Head of caudate nucleus (tissue), 42 donors: ENCODE measurements at places on chromosomes 12 and 14.

GRCh38 chr14:35043046-35043445 is 3.0 kb upstream of the FAM177A1 start:
- DNase-seq: no peak

GRCh38 chr14:36076197-36076596 is 100.3 kb downstream of the PTCSC3 start:
- no peak for DNase-seq

DNA sequence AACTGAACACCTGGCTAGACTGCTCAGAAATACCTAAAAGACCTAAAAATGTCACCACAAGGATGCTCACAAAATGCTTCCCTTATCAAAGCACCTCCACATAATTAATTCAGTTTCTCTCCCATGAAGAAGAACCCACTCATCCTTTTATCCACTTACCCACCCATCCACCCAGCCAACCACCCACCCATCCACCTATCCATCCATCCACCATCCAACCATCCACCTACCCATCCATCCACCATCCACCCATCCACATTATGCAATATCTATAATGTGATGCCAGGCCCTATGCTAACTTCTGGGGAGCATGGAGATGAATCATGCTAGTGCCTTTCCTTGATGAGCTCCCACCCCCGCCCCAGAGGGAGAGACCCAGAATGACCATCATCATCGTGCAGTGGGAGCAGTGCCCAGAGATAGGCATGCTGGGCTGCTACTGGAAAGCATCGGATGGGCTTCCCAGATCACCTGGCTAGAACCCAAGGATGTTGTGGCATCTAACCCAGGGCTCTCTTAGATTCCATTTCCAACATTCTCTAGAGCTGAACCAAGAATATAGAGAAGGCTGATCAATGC is 166.6 kb downstream of the TTC7B start:
- no peak for DNase-seq

- peak; percentile 44 for DNase-seq
Observed at GRCh38 chr12:110245369-110245772, 35.7 kb upstream of the ATP2A2 start.

DNA sequence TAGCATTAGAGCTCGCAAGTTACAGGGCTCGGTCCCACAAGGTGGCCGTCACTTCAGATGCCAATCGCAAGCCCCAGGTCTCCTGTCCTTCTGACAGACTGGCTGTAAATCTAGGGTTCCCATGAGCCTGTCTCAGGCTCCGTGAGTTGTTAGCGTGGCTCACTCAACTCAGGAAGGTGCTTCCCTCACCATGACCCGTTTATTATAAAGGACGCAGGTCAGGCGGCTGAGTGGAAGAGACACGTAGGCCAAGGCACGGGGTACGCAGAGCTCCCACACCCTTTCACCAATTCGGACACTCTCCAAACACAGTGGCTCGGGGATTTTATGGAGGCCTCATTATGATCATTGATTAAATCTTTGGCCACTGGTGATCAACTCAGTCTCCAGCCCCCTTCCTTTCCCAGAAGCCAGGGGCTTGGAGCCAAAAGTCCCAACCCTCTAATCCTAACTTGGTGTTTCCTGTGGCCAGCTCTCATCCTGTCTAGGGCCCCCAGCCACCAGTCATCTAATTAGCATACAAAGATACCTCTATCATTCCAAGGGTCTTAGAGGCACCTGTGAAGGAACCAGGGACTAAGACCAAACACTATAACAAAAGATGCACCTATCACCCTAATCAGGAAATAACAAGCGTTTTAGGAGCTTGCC is 25.8 kb upstream of the LRTM2 start:
- DNase-seq: no peak

GRCh38 chr12:44968965-44969364 is 81.9 kb downstream of the DBX2 start:
- DNase-seq: no peak

GRCh38 chr14:97218691-97219430 is 421.7 kb downstream of the VRK1 start:
- DNase-seq: peak; percentile 50

DNA sequence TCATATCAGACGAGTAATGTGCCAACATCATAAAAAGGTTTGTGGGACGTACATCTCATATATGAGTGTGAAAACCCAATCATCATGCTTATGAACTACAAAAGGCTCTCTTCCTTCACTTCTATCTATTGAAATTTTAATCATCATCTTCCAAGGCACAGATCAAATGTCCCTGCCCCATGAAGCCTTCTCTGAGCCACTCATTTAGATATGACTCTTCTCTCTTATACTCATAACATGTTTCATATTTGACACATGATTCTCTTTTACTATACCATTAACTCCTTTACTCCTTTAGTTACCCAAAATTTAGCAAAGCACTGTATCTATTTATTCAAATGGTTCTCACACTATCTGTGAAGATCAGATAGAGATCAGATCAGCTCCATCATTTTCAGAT is 22.2 kb downstream of the RALGAPA1 start:
- no peak for DNase-seq

DNA sequence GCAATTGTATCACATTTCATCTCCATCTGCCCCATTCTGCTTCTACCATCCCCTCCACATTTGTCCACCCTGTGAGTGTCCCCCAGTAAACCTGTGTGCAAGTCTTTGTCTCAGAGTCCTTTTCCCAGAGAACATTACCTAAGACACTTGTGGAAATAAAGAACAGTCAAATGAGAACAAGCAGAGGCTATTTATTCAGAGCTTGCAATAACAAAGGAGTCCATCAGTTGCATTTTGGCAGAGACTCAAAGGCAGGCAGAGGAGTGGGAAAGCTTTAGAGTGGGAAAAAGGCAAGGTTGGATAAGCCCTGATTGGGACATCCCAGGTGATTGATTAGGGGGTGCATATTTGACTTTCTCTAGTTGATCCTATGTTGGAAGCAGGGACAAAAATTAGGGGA is 18.2 kb upstream of the PPFIBP1 start:
- DNase-seq: no peak

- no peak for DNase-seq
Observed at GRCh38 chr12:124024776-124025175, 51.8 kb downstream of the ZNF664 start.

DNA sequence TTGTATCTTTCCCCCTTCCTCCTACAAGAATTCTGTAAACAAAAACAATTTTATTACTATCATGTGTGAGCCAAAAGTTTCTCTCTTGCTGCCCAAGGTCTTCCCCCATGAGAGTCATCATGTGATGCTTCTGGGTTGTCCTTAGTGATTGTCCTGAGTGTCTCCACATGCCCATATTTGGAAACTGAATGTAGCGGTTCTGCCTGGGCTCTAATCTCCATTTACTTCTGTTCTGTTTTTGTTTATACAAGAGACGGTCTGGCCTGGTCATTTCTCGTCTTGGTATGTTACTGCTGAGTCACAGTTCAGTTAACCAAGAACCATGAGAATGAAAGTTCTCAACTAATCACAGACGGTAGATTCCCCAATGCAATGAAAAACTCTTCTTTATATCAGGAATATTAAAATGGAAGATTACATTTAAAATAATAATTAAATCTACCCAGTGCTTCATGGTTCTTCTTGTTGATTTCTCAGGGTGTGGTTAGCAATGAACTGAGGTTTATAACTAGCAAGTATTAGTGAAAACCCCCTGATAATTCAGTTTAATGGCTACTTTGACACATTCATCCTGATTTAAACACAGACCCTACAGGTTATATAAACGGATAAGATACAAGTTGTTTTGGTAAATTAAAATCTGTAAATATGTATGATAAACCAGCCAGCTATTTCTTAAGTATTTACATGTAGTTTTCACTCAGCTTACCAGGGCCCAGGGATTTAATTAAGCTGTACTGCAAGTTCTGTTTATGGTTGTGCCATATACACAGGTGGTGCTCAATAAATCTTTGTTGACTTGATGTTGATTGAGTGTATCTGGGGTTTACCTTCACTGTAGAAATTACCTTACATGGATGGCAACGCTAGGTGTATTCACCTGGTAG is 81.1 kb downstream of the PELI2 start:
- no peak for DNase-seq

- DNase-seq: no peak
Observed at GRCh38 chr12:80412343-80412953, 31.6 kb upstream of the PTPRQ start.

- DNase-seq: peak; percentile 81
Observed at GRCh38 chr12:13864081-13864673, 117.2 kb downstream of the GRIN2B start.

GRCh38 chr12:1448336-1448735 is 146.0 kb downstream of the FBXL14 start:
- DNase-seq: no peak

DNA sequence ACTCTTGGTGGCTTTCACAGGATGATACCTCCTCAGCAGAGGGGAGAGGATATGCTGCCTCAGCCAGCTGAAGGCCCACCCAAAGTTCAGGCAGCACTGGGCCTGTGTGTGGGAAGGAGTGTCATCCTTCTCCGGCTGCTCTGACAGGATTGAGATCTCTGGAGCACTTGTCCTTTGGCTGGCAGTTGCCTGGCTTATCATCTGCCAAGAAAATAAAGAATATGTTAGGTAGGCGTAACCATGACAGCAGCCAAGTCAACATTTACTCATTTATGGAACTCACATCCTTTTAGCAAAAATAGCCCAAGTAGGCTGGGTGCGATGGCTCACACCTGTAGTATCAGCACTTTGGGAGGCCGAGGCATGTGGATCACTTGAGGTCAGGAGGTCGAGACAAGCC is 68.5 kb downstream of the PPFIBP1 start:
- no peak for DNase-seq

- no peak for DNase-seq
Observed at GRCh38 chr12:4034921-4035320, 161.7 kb upstream of the PARP11 start.

DNA sequence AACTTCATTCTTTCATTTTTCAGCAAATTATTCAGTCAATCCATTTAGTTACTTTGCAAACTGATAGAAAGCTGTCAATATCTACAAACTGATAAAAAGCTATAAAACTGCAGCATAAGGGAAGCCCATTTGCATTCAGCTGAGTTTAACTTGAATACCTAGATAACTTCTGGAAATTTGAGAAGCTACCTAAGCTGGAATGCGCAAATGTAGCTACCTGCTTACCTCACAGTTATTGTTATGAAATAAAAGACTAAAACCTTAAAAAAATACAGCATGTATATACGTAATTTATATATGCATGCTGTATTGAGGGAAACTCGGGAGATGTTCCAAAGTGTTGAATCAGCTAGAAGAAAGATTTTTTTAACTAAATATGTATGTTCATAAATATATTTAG is 94.4 kb downstream of the SYT1 start:
- DNase-seq: no peak

DNA sequence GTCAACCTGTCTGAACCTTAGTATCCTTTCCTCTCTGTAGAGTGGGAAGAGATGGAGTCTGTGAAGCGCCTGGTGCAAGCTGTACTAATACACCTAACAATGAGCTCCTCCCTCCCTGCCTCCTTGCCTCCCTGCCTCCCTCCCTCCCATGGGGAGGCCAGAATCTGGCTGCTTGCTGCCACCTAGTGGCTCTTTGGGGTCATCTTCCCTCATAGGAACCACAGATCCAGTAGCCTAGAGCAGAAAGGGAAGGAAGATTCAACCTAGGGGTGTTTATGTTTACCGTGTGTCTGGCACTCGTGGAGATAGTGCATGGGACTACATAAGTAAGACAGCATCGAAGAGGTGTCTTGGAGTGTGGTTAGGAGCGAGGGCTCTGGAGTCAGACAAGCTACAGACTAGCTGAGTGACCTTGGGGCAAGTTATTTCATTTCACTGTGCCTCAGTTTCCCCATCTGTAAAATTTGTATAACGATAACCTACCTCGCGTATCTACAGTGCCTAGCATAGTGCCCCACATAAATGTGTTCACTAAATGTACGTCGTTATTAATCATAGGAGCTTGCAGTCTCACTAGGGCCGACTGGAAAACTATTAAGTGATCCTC is 35.5 kb upstream of the TSPAN9 start:
- DNase-seq: peak; percentile 79

GRCh38 chr12:85405262-85405661 is 125.2 kb downstream of the ALX1 start:
- DNase-seq: no peak

GRCh38 chr14:101047326-101047725 is 143.8 kb upstream of the RTL1 start:
- DNase-seq: no peak

- no peak for DNase-seq
Observed at GRCh38 chr12:28242129-28242495, 51.9 kb downstream of the CCDC91 start.

GRCh38 chr12:122028165-122028904 is 6.7 kb downstream of the BCL7A start:
- DNase-seq: no peak

DNA sequence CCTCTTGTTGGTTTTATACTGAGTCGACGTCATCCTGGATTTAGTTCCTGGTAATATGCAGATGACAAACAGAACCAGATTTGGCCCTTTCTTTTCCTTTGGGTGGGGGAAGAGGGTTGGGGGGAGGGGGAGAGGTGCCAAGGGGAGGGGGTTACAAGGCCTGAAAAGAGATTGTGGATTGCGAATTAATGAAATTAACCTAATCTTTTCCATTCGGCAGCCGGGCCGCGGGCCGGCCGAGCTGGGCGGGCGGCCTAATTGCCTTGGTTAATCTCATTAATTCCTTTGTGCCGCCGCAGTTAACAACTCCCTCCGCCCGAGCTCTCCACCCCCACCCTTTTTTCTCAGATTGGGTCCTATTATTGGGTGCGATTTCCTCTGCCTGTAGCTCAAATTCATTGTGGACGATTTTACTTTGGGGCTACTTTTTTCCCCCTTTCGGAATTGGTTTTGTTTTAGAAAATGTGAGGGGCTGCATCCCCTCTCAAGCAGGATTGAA is 387 bp upstream of the GSC start:
- no peak for DNase-seq

- DNase-seq: no peak
Observed at GRCh38 chr14:102882226-102882906, 40.1 kb upstream of the AMN start.

- DNase-seq: no peak
Observed at GRCh38 chr12:32533971-32534590, 134.7 kb downstream of the FGD4 start.

GRCh38 chr12:88753066-88753465 is 172.8 kb upstream of the KITLG start:
- no peak for DNase-seq

DNA sequence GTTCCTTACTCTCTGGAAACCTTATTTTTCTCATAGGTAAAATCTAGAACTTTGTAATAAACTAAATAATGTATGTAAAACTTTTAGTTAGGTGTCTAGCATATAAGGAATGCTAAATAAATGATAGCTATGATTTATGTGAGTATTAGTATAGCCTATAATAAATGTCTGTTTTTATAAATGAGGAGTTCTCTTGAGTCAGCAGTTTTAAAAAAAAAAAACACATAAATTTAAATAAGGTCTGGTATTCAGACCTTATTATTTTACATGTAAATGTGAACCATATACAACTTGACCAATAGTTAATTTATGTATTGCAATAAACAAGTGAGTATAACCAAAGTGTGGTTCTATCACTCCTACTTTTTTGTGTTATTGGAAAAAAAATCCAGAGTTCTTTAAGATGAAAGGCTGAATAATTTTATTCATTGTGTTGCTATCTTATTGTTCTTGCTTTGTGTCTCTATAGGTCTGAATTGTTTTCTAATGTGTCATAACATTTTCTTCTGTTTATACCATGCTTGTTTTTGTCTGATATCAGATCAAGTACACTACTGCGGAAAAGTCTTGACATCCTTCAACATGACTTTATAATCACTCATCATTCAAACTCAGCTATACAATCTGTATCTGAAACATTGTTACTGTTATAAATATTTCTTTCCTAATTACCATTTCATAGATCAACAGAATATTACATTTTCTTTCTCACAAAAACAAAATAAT is 115.7 kb downstream of the RASSF9 start:
- no peak for DNase-seq
